Aortic smooth muscle cell (primary cell): ENCODE measurements at places on chromosomes 4 and X. TPM values are rescaled to one million over a fixed set of nuclear protein-coding genes. Genes with fewer than 3 reads are reported as not detected.

POF1B gene
- total RNA-seq, result not detected in 2 replicates

EDA2R gene
- 8.3 and 9.0 TPM in 2 replicates for total RNA-seq

CYSLTR1 gene
- 0.26 and 1.1 TPM in 2 replicates for total RNA-seq

NOX1 gene
- total RNA-seq, result not detected in 2 replicates

SPARCL1 gene
- 0.13 and 0.19 TPM in 2 replicates for total RNA-seq

EDA gene
- total RNA-seq, result 0.62 and 0.79 TPM in 2 replicates

GATA1 gene
- total RNA-seq, result not detected in 2 replicates

RPS6KA6 gene
- total RNA-seq, result 0.79 and 1.3 TPM in 2 replicates

IL3RA gene
- total RNA-seq, result 0.25 and 0.26 TPM in 2 replicates

IDS gene
- 55.0 and 60.6 TPM in 2 replicates for total RNA-seq

MTNR1A gene
- not detected in 2 replicates for total RNA-seq

USP27X gene
- total RNA-seq, result 2.4 and 2.8 TPM in 2 replicates

XAGE2 gene
- total RNA-seq, result not detected in 2 replicates

DHX15 gene
- total RNA-seq, result 144 and 166 TPM in 2 replicates

PPEF2 gene
- total RNA-seq, result not detected in 2 replicates

FGFBP1 gene
- total RNA-seq, result not detected in 2 replicates

TMLHE gene
- 12.4 and 16.5 TPM in 2 replicates for total RNA-seq

CXCL1 gene
- total RNA-seq, result 1.3 and 4.5 TPM in 2 replicates

PAGE1 gene
- not detected in 2 replicates for total RNA-seq
